Suppressor macrophage treated with lipopolysaccharide for 4 hours (primary cell): ENCODE measurements at places on chromosomes 6 and 20.

GRCh38 chr6:62516291-62517141 is 230.5 kb upstream of the KHDRBS2 start:
- DNase-seq, result no peak

DNA sequence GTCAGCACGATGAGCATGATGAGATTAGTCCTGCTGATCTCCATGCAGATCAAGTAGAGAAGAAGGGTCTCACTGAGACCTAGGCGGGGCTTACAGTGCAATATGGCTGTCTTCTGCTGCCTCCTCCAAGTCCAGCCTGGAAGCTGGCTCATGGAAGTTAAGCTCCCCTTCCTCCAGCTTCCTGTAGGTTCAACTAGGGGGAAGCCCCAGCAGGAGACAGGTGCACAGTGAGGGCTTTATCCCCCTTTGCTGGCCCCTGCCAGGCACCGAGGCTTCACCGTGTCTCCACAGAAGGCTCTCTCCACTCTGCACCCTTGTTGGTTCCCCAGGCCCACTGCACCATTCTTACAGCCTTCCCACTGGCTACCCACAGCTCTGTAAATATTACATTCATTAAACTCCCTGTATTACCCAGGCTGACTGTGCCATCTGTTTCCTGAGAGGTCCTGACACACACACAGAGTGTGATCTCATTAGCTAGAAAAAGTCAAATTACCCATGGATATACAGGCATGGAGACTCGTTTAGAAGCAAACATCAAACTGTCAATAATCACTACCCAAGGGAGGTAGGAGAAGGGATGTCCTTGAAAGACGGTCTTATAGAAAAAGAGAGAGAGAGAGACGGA is 90.4 kb downstream of the SLC2A10 start:
- DNase-seq, result no peak

GRCh38 chr6:36347621-36348020 is 10.9 kb upstream of the BNIP5 start:
- DNase-seq, result no peak

GRCh38 chr6:113968472-113968871 is 2.5 kb downstream of the HDAC2 start:
- DNase-seq, result no peak

- DNase-seq, result no peak
Measured at GRCh38 chr6:13523826-13524622, 36.6 kb upstream of the GFOD1 start.
